ENCODE measurements at places on chromosomes 6 and 20. TPM values are rescaled to one million over a fixed set of nuclear protein-coding genes. Genes with fewer than 3 reads are reported as not detected.

MCUR1 gene
- total RNA-seq: 11.0 TPM

XKR7 gene
- total RNA-seq: not detected

DNA sequence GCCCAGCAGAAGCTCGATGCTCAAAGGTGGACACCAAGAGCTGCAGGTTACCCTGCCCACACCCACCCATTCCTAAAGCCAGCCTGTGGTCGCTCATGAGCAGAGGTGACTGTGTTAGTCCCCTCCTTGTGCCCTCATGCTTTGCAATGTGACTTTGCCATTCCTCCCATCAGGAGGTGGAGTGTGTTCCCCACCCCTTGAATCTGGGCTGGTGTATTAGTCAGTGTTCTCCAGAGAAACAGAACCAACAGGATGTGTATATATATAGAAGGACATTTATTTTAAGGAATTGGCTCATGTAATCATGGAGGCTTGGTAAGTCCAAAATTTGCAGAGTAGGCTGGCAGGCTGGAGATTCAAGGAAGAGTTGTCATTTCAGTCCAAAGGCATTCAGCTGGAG lies 54.4 kb upstream of the RNF24 start:
- DNase-seq: no peak

GRCh38 chr20:836190-836589 lies 2.7 kb downstream of the FAM110A start:
- DNase-seq: no peak

GRCh38 chr20:41316602-41317545 lies 657 bp downstream of the ZHX3 start:
- peak; percentile 77 for DNase-seq

GRCh38 chr6:90072935-90073464 lies 178.7 kb downstream of the GJA10 start:
- DNase-seq: no peak

GRCh38 chr6:167581637-167582036 lies 245.1 kb upstream of the AFDN start:
- no peak for DNase-seq

GUCA1A gene
- total RNA-seq: not detected

DNA sequence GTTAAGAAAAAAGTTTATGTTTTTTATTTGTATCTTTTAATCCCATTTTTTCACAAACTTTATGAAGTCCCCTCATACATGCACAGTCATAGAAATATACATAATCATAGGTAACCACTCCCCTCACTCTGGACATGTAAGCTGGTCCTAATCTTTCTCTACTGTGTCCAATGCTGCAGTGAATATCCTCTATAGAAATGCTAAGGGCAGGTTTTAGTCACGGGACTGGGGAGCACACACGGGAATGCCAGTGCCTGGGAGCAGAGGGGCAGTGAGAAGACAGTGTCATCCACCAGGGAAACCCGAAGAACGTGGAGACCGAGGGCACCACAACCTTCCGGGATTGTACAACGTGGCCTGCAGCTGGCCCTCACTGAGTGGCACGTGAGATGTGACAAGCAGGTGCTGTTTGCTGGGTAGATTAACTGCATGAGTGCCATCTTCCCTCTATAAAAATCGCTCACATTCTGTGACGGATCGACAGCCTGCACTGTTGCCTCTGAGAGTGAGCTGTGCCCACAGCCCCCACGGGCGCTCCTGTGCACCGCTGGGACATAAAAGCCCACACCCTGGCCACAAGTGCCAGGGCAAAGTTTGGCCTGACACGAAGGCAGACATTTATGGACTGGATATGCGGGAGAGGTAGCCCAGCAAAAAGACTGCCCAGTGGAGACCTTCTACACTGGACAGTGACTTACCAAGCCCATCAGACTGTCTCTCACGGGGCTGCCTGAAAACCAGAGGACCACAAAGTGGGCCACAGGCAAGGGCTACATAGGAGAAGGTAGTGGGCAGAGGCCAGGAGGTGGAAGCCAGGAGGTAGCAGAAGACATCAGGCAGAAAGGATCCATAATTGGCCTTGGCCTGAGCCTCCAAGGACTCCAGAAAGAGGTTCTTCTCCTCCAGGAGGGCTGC lies 63.2 kb downstream of the FGD2 start:
- DNase-seq: no peak

Measured in right atrium auricular region (tissue), 2 donors.